MG63 (cell line): ENCODE measurements at places on chromosomes 3 and 15. TPM values are rescaled to one million over a fixed set of nuclear protein-coding genes. Genes with fewer than 3 reads are reported as not detected.
A peak's percentile ranks its signal among the peaks of the same experiment; 100 is the strongest.

The GATA2 gene
- 0.27 and 2.6 TPM in 2 replicates for total RNA-seq

- DNase-seq = no peak
These were observed 10.8 kb upstream of the PHLDB2 start for GRCh38 chr3:111848283-111848682.

The UQCRC1 gene
- 199 and 243 TPM in 2 replicates for total RNA-seq

The KLHL6 gene
- not detected in 2 replicates for total RNA-seq

- peak; percentile 59 for DNase-seq
These were observed 764 bp downstream of the UACA start for GRCh38 chr15:70762469-70763119.

- DNase-seq = no peak
These were observed 54.8 kb upstream of the MITF start for GRCh38 chr3:69684309-69684961.

- DNase-seq = peak; percentile 11
These were observed 156.2 kb downstream of the MEGF11 start for GRCh38 chr15:66097151-66098021.

The TRH gene
- total RNA-seq = not detected in 2 replicates

GRCh38 chr3:37712421-37712820, 149.3 kb upstream of the CTDSPL start:
- DNase-seq = no peak

DNA sequence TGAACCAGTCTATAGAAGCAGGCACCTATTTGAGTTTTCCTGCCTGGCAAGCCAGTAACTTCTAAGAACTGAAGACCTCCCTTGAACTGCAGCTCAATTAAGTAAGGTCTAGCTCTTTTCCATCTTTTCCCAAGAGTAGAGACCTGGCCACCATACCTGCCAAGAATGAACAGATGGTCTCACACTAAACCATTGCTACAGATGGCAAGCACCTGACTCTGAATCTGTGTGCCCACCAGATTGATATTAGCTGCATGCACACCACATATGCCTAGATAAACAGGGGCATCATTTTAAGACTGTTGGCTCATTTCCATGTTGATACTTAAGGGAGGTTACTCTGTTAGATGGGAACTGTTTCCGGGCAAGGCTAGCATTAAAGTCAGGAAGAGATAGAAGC, 34.8 kb upstream of the GSK3B start:
- no peak for DNase-seq

The XYLB gene
- total RNA-seq = 1.0 and 2.8 TPM in 2 replicates

The ADGRG7 gene
- total RNA-seq = 46.3 and 51.3 TPM in 2 replicates

DNA sequence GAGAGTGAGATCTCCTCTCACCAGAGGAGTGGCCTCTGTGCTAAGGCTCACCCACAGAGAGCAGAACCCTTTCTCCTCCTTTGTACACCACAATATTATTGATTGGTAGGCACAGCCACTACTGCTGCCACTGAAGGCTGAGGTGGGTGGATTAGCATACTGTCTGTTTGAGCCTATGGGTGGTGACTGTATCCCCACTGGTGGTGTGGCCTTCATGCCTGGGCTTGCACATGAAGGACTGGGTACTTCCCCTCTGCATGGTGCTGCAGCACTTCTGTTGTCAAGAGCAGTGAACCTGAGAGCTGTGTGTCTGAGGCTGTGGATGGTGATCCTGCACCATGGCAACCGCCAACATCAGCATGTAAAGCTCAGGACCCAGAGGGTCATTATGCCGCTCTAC, 35.7 kb upstream of the NECTIN3 start:
- no peak for DNase-seq

DNA sequence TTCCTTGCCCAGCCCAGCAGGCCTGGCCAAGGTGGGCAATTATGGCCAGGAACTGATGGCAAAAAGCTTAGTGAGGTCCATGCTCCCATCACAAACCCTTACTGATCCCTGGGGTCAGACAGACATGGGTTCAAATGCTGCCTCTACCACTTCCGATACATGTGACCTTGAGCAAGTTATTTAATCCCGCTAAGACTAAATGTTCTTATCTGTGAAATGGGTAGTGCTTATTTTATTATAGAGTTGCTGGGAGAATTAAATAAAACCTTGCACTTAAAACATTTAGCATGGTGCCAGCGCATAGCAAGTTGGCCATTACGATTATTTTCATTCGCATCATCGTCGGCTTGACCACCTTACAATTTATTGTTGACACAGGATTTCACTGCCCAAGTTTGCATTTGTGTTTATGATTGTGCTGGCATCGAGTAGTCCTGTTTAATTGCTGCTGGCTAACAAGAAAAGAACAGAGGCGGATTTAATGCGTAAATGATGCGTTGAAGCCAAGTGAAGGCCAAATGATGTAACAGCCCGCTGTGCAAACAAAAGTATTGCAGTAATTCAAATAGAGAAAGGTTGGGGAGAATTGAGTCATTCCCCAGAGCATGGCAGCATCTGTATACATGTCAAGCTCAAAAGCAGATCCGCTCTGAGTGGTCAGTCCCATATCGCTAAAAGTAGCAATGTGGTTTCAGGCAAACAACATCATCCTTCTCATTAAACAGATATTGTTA, 7.3 kb upstream of the FURIN start:
- no peak for DNase-seq

The XCR1 gene
- total RNA-seq = not detected in 2 replicates

DNA sequence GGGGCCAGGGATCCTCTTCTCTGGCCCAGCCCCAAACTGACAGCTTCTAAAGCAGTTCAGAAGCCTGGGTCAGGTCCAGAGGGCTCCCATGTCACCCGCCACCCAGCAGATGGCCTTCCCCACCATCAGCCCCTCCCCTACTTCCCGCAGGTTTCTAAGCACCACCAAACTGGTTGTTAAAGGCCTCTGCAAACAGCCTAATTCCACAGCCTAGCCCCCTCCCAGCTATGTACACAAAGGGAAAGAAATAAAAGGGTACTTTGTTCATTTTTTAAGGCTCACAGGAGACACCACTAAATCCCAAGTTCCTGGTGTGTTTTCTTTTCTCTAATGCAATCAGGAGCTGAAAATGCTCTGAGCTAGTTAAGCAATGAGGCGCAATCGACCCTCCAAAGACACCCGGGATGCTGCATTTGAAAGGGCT, 30.6 kb downstream of the PLCH1 start:
- DNase-seq = no peak

The STX19 gene
- total RNA-seq = not detected in 2 replicates

GRCh38 chr3:109268181-109268580, 48.1 kb downstream of the DPPA2 start:
- DNase-seq = peak; percentile 23

- no peak for DNase-seq
These were observed 6.7 kb downstream of the ZBTB47 start for GRCh38 chr3:42660131-42660715.

The AGBL1 gene
- total RNA-seq = not detected in 2 replicates

GRCh38 chr3:171854649-171855305, 11.6 kb downstream of the TMEM212 start:
- DNase-seq = no peak

The TNFAIP8L3 gene
- 2.4 and 4.8 TPM in 2 replicates for total RNA-seq
